Thoracic aorta (tissue), 2 donors: ENCODE measurements at places on chromosomes 16 and 17.

GRCh38 chr16:46519063-46519462, 102.1 kb downstream of the SHCBP1 start:
- DNase-seq = no peak

- no peak for DNase-seq
Measured at GRCh38 chr16:12544477-12545296, 259.0 kb downstream of the CPPED1 start.

- DNase-seq = no peak
Measured at GRCh38 chr17:614653-615546, 99.7 kb downstream of the VPS53 start.

- no peak for DNase-seq
Measured at GRCh38 chr17:35555691-35556090, 4.9 kb downstream of the SLFN14 start.

- DNase-seq = no peak
Measured at GRCh38 chr16:81210807-81211206, 27.7 kb upstream of the BCO1 start.

DNA sequence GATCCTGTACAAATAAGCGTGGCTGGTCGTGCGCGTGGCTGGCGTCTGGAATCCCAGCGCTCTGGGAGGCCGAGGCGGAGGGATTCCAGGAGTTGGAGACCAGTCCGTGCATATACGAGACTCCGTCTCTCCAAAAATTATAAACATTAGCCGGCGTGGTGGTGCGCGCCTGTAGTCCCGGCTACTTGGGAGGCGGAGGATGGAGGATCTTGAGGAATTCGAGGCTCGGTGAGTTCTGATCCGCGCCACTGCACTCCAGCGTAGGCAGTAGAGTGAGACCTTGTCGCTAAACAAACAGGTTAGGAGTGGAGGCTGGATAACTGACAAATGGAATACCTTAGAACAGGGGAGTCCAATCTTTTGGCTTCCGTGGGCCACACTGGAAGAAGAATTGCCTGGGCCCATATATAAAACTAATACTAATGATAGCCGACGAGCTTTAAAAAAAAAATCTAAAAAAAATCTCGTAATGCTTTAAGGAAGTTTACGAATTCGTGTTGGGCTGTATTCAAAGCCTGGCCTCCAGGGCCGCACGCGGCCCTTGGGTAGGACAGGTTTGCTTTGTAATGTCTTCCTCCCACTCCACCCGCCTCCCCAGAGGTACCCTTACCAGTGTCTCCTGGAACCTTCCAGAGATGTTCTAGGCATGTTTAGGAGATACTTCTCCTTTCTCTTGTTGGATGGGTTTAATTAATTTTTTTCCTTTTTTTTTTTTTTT, 909 bp upstream of the RSL1D1 start:
- DNase-seq = no peak

DNA sequence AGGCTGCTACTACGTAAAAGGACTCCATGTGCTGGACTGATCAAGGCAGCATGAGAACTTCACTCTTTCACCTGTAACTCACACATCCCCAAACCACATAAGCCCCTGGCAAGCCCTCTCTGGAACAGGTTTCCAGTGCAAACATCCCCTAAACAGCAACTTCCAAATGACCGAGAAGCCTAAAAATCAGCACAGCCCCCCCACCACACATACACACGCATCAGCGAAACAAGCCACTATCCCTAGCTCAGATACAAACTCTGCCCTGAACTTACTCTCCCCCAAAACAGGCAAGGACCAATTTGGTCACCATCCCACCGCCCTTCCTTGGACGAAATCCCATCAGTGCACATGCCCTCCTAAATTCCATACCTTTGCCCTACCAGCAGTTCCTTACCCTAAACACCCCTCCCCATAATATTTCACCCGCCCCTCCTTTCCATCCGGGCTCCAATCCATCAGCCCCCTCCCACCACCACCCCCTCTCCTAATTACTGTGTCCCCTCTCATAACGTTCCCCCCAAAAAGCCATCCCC, 735 bp downstream of the LSM12 start:
- no peak for DNase-seq
